AML-193 (cell line): ENCODE measurements at places on chromosomes 4 and X.

DNA sequence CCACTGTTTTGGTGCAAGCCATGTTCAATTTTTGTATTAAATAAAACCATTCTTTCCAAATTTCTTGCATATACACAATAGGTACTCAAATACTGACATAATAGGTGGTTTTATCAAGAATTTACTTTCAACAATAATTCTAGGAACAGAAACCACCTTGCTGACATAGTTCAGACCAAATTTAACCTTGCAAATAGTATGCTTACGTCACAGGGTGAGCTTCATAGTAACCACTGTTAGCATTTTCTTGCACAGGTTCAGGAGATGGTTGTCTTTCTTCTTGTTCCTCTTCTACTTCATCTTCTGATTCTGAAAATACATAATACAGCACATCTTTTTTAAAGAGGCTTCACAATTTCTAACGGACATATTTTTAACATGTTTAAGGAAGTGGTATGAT lies 17.6 kb downstream of the G3BP2 start:
- DNase-seq: no peak

DNA sequence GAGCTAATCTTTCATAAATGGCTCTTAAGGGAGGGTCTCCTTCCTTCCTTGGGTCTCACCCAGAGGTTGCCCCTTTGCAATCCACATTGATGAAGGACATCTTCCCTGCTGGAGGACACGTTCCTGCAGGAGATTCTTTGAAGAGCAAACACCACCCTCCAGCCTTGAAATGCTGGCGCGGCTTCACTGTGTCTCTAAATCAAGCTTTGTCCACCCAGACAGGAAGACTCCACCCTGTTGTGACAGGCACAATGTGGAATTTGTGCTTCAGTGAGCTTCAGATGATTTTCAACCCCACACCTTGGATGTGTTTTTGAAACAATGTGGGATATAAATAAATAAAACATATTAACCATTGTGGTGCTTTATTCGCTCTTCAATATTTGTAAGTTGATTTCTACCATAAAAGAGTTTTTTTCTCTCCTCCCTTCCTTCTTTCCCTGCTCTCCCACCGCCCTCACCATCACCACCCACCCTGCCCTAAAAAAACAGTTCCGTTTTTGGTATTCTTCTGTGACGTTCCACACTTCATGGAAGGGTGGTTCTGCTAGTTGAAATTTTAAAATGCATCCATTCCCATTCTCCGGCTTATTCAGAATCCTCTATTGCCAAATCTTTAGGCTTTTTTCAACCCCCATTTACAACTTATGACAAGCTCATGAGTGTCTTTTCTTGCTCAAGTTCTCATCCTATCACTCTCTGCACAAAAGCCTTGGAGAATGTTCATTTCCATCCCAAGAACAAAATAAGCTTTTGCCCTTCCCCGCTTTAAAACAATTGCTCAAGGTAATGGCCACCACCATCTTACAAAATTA lies 264.3 kb downstream of the RAPGEF2 start:
- no peak for DNase-seq

DNA sequence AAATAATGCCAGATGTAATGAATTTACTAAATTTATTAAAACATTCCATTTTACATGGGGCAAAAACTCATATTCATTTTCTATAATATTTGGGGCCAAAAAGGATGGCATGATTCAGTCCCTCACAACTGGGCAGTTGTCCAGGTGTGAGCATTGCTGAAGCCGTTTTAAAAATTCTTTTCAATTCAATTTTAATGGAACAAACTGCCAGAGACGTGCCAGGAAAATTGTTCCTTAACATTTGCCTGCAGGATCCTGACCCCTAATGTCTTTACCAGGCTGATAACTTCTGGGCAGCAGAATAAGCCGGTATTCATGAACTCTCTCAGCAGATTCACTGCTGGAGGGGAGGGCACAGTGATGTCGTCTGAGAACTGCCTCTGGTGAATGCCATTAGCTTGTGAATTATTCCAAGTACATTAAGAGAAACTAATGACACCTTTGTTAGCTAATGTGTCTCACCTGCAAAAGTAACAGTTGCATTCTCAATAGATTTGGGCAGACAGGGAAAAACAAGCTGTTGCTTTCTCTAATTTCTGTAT lies 1445.1 kb upstream of the TENM3 start:
- DNase-seq: no peak

DNA sequence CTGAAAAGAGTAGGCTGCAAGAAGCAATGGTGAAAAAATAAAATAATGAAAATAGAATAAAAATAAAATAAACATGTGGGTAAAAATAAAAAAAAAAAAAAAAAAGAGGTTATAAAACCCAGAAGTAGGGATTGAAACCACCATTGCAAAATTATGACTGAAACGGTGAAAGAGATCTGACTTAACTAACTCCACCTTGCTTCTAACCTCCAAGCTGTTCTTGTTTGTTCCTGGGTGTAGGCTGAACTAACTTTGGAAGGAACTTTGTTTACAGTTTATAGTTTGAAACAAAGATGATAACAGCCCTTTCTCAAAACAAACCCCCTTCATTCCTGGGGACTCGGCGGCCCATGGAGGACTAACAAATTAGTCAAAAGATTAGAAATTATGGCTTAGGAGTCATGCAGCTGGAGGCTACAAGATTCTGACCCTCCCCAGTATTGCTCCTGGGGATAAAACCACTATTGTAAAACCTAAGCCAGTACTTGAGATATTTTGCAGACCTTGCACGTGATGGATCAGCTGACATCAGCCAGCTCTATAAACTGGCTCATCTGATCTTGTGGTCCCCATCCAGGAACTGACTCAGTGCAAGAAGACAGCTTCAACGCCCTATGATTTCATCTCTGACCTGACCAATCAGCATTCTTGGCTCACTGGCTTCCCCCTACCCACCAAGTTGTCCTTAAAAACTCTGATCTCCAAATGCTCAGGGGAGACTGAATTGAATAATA lies 30.4 kb downstream of the DDX60L start:
- no peak for DNase-seq

- no peak for DNase-seq
Measured at GRCh38 chrX:39679497-39680157, 418.1 kb downstream of the BCOR start.

DNA sequence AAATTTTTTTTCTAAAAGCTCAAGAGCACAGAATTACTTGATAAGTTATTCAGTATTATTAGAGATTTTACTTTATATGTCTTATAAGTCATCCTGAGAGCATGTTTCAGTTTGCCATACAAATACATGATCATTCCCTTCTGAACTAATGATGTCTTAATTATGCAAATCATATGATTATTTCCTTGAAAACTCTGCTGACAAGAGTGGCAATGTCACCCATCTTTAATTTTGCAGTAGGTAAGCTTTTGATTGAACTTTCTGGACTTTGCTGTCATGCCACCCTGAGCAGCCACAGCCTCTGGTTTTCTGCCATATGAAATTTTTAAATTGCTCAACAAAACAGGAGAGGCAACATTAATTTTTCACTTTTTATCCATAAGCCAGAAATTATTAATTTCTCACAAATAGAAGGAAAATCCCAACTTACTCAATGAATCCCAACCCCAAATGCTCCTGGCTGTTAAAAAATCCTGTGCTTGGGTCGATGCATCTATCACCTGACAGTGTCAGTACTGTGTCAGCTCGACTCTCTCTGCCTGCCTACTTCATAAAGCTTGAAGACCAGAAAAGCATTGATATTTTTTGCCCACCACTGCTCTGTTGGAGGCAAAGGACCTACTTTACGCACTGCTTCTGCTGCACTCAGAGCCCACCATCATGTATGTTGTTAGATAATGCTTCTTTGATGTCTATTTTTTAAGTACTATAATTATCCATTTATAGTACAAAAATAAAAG lies 11.6 kb upstream of the HADH start:
- no peak for DNase-seq

DNA sequence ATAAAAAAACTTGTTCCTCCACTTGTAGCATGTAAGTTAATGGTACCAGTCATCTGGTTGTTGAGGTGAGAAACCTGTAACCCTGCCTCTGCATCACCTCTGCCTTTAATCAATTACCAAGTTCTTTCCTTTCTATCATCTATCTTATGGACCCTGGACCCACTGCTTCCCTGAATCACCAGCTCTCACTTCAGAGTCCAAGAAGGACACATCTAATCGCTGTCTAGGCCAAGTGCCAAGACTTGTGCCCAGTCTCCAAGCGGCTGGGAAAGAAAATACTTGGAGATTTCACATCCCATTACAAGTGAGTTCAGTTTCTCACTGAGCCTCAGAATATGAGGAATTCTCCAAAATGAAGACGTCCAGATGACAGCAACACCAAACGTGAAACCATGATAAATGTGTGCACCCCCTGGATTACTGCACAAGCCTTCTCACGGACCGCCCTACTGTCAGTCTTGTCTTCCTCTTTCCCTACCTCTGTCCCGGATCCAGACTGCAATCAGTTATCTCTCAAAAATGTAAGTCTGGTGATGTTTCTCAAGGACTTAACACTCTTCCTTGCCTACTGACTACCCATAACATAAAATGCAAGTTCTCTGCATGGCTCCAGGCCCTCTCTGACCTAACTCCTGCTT lies 10.4 kb downstream of the PALLD start:
- DNase-seq: no peak

DNA sequence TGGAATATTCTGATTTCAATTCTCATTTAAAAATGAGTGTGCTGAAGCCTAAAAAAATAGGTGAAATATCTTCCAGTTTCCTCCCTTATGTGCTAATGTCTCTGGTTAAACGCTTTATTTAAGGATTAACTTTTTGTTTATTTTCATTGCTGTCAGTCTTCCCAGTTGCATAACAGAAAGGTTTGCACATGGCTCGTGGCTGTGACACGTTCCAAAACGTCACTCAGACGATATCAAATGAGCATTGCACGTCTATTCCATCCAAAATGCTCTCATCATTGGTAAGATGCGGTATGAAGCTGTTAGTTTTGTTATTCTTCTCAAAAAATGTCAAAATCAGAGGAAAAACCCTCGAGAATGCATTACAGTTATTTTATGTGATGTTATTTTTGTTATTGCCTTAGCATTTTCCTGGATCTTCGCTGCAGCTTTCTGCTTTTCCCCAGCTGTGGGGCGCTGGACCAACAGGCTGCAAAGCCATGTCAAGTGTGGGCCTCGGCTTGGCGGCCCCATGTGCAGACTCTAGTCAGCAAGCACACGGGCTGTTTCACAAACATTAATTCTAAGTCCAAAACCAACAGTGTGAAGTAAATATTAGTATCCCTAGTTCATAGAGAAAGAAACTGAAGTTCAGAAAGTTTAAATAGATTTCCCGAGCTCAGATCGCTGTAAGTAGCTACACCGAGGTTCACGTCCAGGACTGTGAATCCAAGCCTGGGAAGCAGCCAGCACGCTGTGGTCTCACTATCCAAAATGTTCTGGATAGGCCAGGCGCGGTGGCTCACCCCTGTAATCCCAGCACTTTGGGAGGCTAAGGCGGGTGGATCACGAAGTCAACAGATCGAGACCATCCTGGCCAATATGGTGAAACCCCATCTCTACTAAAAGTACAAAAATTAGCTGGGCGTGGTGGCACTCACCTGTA lies 793.4 kb upstream of the FRG1 start:
- DNase-seq: no peak

GRCh38 chr4:159326480-159326879 lies 223.6 kb downstream of the RAPGEF2 start:
- DNase-seq: no peak

DNA sequence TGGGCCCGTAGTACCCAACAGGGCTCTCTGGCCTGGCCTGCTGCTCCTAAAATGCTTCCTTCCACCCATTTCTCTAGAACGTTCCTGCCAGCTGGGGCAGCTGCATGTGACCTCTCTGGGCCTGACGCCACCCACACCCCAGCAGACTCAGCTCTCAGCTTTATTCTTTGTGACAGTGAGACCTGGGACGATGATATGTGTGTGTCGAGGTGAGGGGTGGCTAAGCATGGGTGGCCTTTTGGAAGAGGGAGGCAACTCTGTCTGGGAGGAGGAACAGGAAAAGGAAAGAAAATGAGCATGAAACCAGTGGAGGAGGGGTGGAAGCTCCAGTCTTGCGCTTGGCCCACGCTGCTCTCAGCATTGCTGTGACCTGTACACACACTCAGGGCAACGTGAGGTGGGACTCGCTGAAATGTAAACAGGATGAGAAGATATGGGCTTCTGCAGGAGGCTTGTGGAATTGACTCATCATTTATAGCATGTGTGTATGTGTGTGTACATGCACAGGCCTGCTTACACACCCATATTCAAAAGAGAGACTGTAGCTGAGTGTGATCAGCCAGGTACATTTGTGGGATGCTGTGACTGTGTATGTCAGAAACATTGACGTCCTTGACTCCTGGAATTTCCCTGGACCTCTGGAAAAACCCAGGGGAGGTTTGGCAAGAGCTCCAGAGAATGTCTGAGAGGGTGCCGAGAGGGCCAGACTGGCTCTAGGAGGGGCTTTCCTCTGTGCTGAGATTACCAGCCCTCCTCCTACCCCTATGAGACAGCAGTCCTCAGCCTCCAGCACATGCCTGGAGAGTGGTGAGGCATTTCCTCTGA lies 137.9 kb downstream of the PJA1 start:
- DNase-seq: no peak

DNA sequence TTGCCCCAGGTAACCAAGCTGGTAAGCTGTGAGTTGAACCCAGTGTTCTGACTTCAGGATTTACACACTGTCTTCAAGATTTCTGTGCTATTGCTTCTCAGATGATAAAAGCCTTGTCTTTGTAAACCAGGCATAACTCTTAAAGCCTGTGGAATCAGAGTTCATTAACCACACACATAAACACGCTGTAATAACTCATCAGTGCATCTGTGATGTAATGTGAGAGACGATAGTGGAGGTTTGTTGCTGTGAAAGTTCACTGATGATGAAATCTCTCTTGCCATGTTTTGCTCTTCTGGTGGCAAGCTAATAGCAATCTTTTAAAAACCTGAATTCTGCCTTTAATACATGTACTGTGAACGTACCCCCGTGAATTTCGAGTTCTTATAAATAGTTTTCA lies 41.5 kb downstream of the CLCN4 start:
- no peak for DNase-seq

GRCh38 chr4:122876456-122876855 lies 45.9 kb downstream of the NUDT6 start:
- DNase-seq: no peak

GRCh38 chr4:133524369-133524768 lies 375.3 kb downstream of the PCDH10 start:
- no peak for DNase-seq

DNA sequence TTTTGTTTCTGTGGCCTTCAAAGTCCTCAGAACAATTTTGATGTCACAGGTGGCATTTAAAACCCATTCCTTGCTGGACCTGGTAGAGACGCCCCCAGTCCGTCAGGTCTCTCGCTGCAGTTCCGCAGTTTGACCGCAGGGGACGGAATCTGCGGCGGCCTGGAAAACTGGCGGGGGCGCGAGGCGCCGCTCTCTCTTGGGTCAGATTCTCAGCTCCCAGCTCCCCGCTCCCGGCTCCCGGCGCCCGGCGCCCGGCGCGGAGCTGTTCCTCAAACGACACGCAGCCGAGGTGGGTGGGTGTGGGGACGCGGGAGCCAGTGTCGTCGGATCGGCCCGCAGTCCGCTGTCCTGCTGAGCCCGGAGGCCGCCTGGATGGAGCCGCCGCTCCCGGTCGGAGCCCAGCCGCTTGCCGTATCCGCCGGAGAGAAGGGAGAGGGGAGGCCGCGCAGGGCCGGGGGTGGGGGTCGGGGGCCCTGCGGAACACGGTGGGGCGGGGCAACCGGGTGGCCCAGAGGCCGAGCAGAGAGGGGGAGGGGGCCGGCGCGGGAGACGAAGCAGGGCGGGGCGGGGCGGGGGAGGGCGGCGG lies at the start of gene OCRL:
TSS of gene OCRL (plus strand) at position 192 of the 586 bp plus-strand sequence. CDS start at position 373, 181 bp downstream.
- peak; percentile 19 for DNase-seq

GRCh38 chr4:78311306-78311705 lies 240.3 kb upstream of the ANXA3 start:
- DNase-seq: no peak
